Spinal cord (tissue), 10 donors: ENCODE measurements at places on chromosomes 6 and 20. TPM values are rescaled to one million over a fixed set of nuclear protein-coding genes. Genes with fewer than 3 reads are reported as not detected.

DNA sequence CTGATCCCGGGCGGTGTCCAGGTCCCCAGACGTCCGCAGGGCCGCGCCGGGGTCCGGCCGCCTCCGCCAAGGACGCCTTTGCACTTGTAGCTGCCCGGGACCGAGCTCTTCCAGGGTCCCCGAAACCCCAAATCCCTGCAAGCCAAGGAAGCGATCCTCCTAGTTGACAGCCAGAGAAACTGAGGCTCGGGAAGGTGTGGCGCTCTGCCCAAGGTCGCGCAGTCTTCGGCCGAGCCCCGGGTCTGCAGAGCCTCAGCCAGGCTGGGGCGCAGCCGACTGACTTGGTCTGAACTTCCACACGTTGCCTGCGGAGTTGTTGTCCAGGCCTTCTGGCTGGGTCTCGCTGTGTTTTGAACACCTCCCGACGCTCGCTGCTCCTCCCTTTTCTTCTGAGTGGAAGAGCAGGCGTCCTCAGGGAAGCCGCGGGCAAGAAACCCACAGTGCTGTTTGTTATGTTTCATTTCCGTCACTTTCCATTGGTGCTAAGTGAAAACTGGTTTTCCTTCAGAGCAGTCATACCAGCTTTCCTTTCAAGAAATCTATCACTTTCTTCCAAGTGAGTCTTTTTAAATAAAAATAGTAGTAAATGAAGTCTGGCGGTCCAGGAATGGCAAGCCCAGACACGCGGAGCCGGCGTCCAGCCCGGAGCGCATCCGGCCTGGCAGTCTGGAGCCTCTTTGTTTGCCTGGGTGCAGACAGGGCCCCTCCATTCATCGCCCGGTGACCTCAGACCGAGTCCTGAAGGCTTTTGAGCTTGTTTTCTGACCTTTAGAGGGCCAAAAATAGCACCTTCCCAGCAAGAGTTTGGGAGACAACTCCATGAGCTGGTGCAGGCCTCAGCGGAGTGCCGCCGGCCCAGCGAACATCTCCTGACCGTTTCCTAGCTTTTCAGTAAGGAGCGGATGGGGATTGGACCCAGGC is 698 bp downstream of the FAM210B start:
- H3K4me3 ChIP-seq: peak overlapping the region; percentile 71
- H3K36me3 ChIP-seq: peaks cover 15% of the 10 kb centered on the region
- H3K4me1 ChIP-seq: peaks cover 24% of the 10 kb centered on the region

DNA sequence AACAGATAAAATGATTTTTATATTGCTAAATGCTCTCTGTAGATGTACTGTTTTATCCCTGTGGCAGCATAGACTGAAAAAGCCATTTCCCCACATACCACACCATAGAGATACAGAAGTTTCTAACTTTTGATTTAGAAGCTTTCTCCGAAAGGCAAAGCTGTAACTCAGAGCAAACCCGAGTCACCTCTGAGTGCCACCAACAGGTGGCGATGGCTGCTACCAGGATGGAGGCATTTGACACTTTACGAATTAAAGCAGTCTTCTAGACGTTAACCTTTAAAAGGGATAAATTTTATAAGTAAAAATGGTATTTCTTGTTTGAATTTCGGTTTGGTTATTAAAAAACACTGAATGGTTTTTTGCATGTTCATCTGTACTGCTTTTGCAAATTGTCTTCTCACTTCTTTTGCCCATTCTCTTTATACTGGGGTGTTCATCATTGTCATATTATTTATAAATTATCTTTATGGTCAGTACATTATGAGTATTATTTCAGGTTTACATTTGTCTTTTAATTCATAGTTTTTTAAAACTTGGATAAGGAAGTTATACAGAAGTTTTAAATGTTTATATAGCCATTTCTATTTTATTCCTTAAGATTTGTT is 201.0 kb upstream of the CEP162 start:
- peaks cover 10% of the 10 kb centered on the region for H3K27me3 ChIP-seq
- no peak overlapping the region for H3K4me3 ChIP-seq
- DNase-seq: no peak
- no peaks in the 10 kb centered on the region for H3K4me1 ChIP-seq
- no peak overlapping the region for H3K27ac ChIP-seq
- no peaks in the 10 kb centered on the region for H3K36me3 ChIP-seq

- no peaks in the 10 kb centered on the region for H3K27me3 ChIP-seq
- H3K4me1 ChIP-seq: peaks cover 36% of the 10 kb centered on the region
- H3K27ac ChIP-seq: no peak overlapping the region
Observed at GRCh38 chr6:35093118-35093445, 48.1 kb downstream of the TCP11 start.

GRCh38 chr6:98782772-98783171 is 51.6 kb upstream of the POU3F2 start:
- no peaks in the 10 kb centered on the region for H3K36me3 ChIP-seq
- DNase-seq: no peak
- H3K27ac ChIP-seq: no peak overlapping the region

- H3K36me3 ChIP-seq: no peaks in the 10 kb centered on the region
- no peak for DNase-seq
- no peak overlapping the region for H3K4me3 ChIP-seq
Observed at GRCh38 chr6:63943826-63944225, 308.2 kb downstream of the PHF3 start.

- no peaks in the 10 kb centered on the region for H3K27me3 ChIP-seq
- peaks cover 12% of the 10 kb centered on the region for H3K4me1 ChIP-seq
- no peak for DNase-seq
- H3K4me3 ChIP-seq: no peak overlapping the region
Observed at GRCh38 chr20:2005359-2005758, 11.5 kb upstream of the PDYN start.

DNA sequence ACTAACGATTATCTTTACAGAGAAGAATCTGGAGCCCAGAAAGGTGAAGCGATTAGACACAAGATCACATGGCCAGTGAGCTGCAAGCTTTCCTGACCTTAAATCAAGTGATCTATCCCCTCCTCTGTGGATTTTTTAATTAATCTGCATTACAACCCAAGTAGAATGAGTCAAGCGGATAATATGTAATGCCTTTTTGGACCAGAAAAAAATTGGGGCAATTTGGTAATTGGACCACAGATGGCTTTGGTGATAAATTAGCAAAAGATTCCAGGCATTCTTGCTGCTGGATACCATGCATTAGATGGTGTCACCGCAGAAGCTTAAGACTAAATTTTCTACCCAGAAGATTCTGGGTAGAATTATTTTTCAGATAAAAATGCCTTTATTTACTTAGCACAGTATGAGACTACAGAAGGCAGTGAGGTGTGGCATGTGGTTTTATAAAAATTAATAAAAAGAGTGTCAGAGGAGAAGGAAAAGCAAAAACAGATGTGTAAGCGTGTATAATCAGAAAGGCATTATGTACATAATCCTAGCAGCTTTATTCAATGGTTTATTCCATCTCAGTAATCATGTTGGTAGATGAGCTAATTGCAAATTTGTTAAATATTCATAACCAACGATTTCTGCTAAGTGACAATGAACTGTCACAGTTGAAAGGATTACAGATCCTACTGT is 53.9 kb upstream of the PCSK2 start:
- H3K27me3 ChIP-seq: no peaks in the 10 kb centered on the region
- H3K4me3 ChIP-seq: no peak overlapping the region
- no peak overlapping the region for H3K27ac ChIP-seq
- DNase-seq: no peak

DNA sequence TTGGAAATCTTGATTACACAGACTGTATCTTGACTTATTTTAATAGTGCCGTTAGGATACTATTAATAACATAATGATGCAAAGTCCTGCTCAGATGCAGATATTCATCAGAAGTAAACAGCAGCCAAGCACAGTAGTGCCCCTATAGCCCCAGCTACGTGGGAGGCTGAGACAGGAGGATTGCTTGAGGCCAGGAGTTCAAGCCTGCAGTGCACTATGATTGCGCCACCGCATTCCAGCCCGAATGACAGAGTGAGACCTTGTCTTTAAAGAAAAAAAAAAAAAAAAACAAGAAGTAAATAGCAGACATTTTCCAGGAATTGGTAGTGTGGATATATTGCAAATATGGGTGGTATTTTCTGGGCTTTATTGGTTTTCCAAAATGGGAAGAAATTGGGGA is 61.8 kb downstream of the TULP4 start:
- H3K4me3 ChIP-seq: no peak overlapping the region
- H3K36me3 ChIP-seq: no peaks in the 10 kb centered on the region
- DNase-seq: no peak
- no peaks in the 10 kb centered on the region for H3K27me3 ChIP-seq
- peaks cover 16% of the 10 kb centered on the region for H3K4me1 ChIP-seq

- DNase-seq: no peak
- no peaks in the 10 kb centered on the region for H3K4me1 ChIP-seq
- H3K4me3 ChIP-seq: no peak overlapping the region
- H3K27me3 ChIP-seq: peaks cover 2% of the 10 kb centered on the region
Observed at GRCh38 chr6:19525673-19526072, 311.5 kb upstream of the ID4 start.

- no peak overlapping the region for H3K27ac ChIP-seq
- no peaks in the 10 kb centered on the region for H3K27me3 ChIP-seq
- peaks cover 10% of the 10 kb centered on the region for H3K4me1 ChIP-seq
- no peak overlapping the region for H3K4me3 ChIP-seq
Observed at GRCh38 chr20:51116765-51117686, 94.1 kb upstream of the KCNG1 start.

- DNase-seq: no peak
- H3K4me3 ChIP-seq: no peak overlapping the region
- no peaks in the 10 kb centered on the region for H3K4me1 ChIP-seq
- H3K27me3 ChIP-seq: no peaks in the 10 kb centered on the region
- H3K36me3 ChIP-seq: no peaks in the 10 kb centered on the region
Observed at GRCh38 chr6:849075-849506, 156.2 kb upstream of the EXOC2 start.

DNA sequence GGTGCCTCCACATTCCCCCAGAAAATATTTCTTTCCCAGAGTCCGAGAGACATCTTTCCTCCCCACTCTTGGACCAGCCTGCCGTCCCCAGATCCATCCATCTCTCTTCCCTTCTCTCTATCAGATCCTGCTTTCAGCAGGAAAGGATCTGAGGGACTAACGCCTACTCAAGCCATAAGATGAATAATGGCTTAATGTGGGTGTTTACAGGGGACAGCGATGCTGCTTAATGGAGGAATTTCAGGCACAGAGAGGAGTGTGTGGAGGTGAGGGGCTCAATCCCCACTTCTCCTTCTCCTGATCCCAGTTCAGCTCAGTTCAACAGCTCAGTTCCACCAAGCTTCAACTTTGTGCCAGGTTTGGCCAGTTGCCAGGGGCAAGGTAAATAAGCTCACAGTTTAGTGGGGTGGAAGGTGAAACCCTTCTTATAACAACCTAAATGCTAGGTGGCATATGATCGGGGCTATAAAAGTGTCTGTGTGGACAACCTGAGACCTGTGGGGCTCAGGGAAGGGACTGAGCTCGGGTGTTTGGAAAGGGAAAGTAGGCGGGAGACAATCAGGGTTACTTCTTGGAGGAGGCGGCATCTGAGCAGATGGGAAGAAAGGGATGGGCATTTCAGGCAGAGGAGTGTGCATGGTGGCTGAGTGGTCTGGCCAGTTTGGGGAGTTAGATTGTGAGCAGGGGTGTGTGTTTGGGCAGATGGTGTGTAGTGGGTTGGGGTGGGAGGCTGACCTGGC is 55.8 kb downstream of the CDH22 start:
- peaks cover 11% of the 10 kb centered on the region for H3K4me1 ChIP-seq
- no peak overlapping the region for H3K4me3 ChIP-seq
- H3K27me3 ChIP-seq: peaks cover 50% of the 10 kb centered on the region
- no peak for DNase-seq
- no peak overlapping the region for H3K27ac ChIP-seq

DNA sequence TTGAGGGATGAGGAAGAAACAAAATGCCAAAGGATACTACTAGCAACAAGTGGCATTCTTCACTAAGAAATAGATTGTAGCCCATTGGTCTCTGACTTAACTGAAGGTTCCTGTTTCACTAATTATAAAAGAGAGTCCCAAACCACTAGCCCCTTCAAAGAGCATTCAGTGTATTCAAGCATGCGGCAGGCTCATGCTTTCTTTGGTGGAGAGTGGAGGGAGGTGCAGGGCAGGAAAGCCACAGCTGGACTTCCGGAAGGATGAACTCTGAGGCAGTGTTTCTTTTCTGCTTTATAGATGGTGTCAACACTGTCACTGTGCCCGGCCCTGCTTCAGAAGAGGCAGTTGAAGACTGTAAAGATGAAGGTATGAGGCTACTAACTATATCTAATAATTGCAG is 636.1 kb downstream of the KIF16B start:
- no peaks in the 10 kb centered on the region for H3K36me3 ChIP-seq
- no peak for DNase-seq
- no peaks in the 10 kb centered on the region for H3K27me3 ChIP-seq
- no peaks in the 10 kb centered on the region for H3K4me1 ChIP-seq
- H3K4me3 ChIP-seq: no peak overlapping the region

GRCh38 chr6:26284537-26285142 is 80.4 kb upstream of the BTN3A2 start:
- H3K27ac ChIP-seq: peak overlapping the region; percentile 98
- H3K36me3 ChIP-seq: no peaks in the 10 kb centered on the region
- DNase-seq: no peak
- H3K27me3 ChIP-seq: no peaks in the 10 kb centered on the region
- peaks cover 11% of the 10 kb centered on the region for H3K4me1 ChIP-seq

- no peak overlapping the region for H3K4me3 ChIP-seq
- no peaks in the 10 kb centered on the region for H3K4me1 ChIP-seq
Observed at GRCh38 chr6:22668307-22668706, 98.9 kb downstream of the HDGFL1 start.

- no peaks in the 10 kb centered on the region for H3K36me3 ChIP-seq
- no peaks in the 10 kb centered on the region for H3K4me1 ChIP-seq
- H3K4me3 ChIP-seq: no peak within 1 kb of the TSS
- no peaks in the 10 kb centered on the region for H3K27me3 ChIP-seq
- DNase-seq: no peak
- H3K27ac ChIP-seq: no peak within 1 kb of the TSS
Observed at GRCh38 chr20:17699931-17700351, at the start of gene BANF2. BANF2 (plus strand) TSS chr20:17699966; CDS start chr20:17725026, 25,060 bp downstream.

- H3K4me3 ChIP-seq: no peak overlapping the region
- peaks cover 10% of the 10 kb centered on the region for H3K27me3 ChIP-seq
- no peak for DNase-seq
- H3K27ac ChIP-seq: no peak overlapping the region
Observed at GRCh38 chr6:72627539-72627938, 5.7 kb downstream of the KCNQ5 start.

The ADGRF1 gene
- not detected for total RNA-seq

The OXT gene
- not detected for total RNA-seq

The C6orf58 gene
- total RNA-seq: not detected

The STMND1 gene
- 1.7 TPM for total RNA-seq

The FAM209B gene
- total RNA-seq: 0.50 TPM

The LY6G5C gene
- 3.3 TPM for total RNA-seq

The IL17F gene
- not detected for total RNA-seq

The LRRC73 gene
- total RNA-seq: 1.8 TPM

The PEX7 gene
- total RNA-seq: 10.4 TPM

The KCNG1 gene
- total RNA-seq: 2.6 TPM

The KIF25 gene
- total RNA-seq: not detected

The VSX1 gene
- total RNA-seq: 0.59 TPM

The KIFC1 gene
- total RNA-seq: 6.7 TPM

The DEF6 gene
- total RNA-seq: 6.2 TPM

The UBE2J1 gene
- 38.1 TPM for total RNA-seq
